ENCODE measurements at places on chromosomes 4 and X. TPM values are rescaled to one million over a fixed set of nuclear protein-coding genes. Genes with fewer than 3 reads are reported as not detected.

Gene HSD17B11
- total RNA-seq, result 29.8 TPM

Gene MAGEA3
- not detected for total RNA-seq

Gene C4orf54
- not detected for total RNA-seq

DNA sequence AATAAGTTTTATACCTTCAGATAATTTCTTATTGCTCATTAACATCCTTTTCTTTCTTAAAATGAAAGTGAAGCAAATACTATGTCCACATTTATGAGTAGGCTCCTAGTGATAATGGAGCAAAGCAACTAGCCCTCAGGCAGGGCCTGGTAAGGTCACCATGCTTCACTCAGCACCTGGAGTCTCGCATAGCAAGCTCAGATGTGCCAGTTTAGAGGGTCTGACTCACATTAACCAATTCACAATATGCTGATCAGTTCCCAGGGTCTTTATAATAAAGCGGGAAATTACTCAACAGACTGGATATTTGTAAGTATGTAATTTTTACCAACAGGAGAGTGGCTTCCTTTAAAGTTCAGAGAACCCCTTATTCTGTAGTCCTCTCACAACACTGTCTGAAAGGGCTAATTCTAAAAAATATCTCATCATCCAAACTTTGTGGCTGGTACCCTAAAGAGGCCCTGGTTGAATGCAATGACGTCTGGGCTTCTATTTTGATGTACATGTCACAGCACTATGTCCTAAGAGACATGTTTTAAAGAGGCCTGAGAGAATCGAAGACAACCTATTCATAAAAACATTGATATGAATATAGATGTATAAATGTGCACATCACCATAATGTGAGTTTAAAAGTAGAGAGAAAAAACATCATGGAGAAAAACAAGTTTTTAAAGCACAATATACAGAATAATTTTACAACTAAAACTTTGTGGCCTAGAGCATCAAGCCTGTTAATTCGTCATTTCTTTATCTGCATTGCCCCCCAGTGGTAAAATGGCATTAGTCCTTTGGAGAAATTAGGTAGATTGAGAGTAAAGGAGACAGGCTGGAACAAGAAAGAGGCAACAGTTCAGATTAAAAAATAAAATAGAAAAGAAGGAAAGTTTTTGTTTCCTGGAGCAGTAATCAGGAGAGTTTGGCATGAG, 44.3 kb downstream of the IL21 start:
- no peak overlapping the region for H3K4me3 ChIP-seq
- DNase-seq, result no peak
- H3K27me3 ChIP-seq, result no peaks in the 10 kb centered on the region
- H3K4me1 ChIP-seq, result no peaks in the 10 kb centered on the region
- H3K36me3 ChIP-seq, result no peaks in the 10 kb centered on the region

DNA sequence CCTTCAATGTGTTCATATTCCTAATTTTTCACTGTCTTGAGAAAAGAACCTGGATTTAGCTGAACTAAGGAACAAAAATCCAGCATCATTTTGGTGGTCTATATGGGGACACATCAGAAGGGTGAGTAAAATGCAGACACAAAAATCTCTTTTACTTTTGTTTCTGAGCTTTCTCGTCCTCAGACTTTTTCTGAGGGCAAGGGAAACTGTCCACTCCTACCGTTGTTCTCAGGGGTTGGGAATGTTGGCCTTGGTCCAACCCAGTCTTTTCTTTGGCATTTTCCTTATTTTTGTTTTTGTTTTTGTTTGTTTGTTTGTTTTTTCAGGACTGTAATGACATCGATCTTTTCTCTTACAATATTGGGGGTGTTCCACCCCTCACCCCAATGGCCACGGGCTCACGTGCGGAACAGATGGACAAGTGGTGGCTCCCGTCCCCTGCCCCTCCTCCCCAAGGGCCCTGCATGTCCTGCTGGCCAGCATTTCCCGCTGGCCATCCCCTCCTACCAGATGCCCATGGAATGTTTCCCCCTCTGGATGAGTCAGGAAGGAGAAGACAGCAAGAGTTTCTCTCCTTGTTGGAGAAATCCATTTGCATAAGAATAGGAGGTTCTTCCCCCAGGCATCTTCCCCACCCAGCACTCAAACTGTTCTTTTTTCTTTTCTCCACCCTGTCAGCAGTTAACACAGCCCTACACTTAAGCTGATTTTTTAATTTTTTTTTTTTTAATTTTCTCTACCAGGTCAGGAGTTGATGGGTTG, 305.4 kb upstream of the NDST4 start:
- no peaks in the 10 kb centered on the region for H3K36me3 ChIP-seq
- no peak for DNase-seq
- H3K27me3 ChIP-seq, result no peaks in the 10 kb centered on the region
- H3K27ac ChIP-seq, result no peak overlapping the region
- H3K4me3 ChIP-seq, result no peak overlapping the region

DNA sequence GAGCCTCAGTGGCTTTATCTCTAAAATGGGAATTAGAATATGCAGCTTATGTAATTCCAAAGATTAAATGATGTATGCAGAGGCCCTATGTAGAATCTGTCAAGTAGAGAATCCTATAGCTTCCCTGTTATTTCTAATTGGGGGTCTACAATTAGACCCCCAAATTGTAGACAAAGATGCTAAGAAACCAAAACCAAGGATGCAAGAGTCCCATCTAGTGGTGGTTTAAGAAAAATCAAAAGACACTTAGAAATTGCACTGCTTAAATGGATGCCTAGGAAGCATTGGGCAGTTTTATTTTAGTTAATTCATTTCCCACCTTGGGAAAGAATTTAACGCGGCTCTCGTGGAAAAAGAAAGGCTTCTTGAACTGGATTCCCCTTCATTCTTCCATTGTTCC, 115.2 kb downstream of the GABRA2 start:
- no peak overlapping the region for H3K27ac ChIP-seq
- H3K4me3 ChIP-seq, result no peak overlapping the region
- H3K27me3 ChIP-seq, result no peaks in the 10 kb centered on the region
- no peaks in the 10 kb centered on the region for H3K36me3 ChIP-seq

- no peaks in the 10 kb centered on the region for H3K27me3 ChIP-seq
- no peak overlapping the region for H3K27ac ChIP-seq
- no peaks in the 10 kb centered on the region for H3K4me1 ChIP-seq
- no peaks in the 10 kb centered on the region for H3K36me3 ChIP-seq
- no peak for DNase-seq
Observed at GRCh38 chr4:24632011-24632410, 47.7 kb upstream of the DHX15 start.

DNA sequence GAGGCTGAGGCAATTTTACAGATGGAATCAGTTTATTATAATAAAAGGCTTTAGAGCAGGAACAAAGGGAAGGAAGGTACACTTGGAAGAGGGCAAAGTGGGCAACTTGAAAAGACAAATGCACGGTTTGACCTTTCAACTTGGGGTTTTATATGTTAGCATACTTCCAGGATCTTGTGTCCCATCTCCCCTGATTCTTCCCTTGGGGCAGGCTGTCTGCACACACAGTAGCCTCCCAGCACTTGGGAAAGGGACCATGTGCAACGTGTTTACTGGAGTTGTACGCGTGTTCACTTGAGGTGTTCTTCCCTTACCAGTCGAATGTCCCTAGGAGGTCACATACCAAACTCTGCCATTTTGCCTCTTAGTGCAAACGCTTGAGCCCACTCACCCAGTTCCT, 7.3 kb downstream of the PPA2 start:
- peaks cover 12% of the 10 kb centered on the region for H3K36me3 ChIP-seq
- DNase-seq, result no peak
- peaks cover 5% of the 10 kb centered on the region for H3K4me1 ChIP-seq
- no peak overlapping the region for H3K27ac ChIP-seq
- H3K27me3 ChIP-seq, result no peaks in the 10 kb centered on the region
- H3K4me3 ChIP-seq, result no peak overlapping the region

GRCh38 chr4:103105558-103106356, 6.1 kb upstream of the BDH2 start:
- no peaks in the 10 kb centered on the region for H3K4me1 ChIP-seq
- H3K4me3 ChIP-seq, result no peak overlapping the region
- H3K27me3 ChIP-seq, result no peaks in the 10 kb centered on the region
- H3K27ac ChIP-seq, result no peak overlapping the region

DNA sequence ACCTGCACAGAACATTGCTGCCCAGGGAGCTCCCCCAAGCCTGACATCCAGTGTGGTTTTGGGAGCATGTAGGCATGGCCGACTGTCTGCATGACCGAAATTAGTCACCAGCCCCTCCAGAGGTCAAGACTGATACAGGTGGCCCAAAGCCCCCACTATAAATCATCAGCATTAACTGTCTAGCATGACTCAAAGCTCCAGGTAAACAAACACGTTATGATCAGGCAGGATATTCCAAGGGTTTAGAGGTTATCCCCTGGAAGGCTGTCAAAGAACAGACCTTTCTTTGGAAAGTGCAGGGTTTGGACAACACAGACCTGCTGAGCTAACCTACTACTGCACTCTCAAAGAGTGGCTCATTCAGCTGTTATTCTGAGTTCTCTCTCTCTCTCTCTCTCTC, 2.1 kb upstream of the FAM9A start:
- no peaks in the 10 kb centered on the region for H3K27me3 ChIP-seq
- H3K36me3 ChIP-seq, result no peaks in the 10 kb centered on the region
- H3K4me3 ChIP-seq, result no peak overlapping the region
- no peaks in the 10 kb centered on the region for H3K4me1 ChIP-seq
- H3K27ac ChIP-seq, result no peak overlapping the region

Data from ascending aorta (tissue), 2 donors.